ENCODE measurements at places on chromosomes 16 and 17.

GRCh38 chr17:59733697-59734096, 26.2 kb downstream of the VMP1 start:
- DNase-seq: no peak

DNA sequence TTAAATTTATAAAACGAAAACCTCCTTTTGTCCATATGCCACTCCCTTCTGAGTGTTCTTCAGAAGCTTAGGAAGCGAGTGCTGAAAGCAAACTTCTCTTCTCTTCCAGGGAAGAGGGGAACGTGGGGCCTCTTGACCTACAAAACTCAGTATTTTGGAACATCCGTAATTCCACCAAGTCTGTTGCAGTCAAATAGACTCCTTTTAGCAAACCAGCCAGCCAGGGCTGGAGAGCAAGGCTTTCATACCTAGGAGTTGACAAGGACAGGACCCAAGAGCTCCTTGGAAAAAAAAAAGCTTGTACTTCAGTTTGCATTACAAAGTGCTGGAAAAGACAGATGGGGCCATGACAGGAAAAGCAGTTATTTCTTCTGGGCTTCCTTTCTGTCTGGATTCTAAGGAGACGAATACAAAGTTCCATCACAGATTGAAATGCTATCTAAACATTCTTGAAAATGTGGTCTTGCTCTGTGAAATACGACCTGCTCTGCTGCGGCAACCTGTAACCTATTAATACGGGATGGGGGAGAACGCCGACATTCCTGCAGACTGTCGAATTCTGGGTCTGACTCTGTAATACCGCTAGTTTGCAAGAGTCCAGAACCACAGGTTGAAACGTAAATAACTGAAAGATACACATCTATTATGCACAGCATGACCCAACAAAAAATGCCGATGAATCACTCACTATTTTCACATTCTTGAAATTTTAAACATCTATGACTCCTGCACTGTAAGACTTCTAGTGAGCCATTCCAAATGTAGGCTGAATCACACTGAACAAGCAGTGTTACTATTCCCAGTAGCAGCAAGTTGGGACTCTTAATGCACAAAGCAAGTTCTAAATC, 20.6 kb downstream of the VPS53 start:
- no peak for DNase-seq

- DNase-seq: no peak
Observed at GRCh38 chr17:80102664-80103448, 1.5 kb downstream of the GAA start.

DNA sequence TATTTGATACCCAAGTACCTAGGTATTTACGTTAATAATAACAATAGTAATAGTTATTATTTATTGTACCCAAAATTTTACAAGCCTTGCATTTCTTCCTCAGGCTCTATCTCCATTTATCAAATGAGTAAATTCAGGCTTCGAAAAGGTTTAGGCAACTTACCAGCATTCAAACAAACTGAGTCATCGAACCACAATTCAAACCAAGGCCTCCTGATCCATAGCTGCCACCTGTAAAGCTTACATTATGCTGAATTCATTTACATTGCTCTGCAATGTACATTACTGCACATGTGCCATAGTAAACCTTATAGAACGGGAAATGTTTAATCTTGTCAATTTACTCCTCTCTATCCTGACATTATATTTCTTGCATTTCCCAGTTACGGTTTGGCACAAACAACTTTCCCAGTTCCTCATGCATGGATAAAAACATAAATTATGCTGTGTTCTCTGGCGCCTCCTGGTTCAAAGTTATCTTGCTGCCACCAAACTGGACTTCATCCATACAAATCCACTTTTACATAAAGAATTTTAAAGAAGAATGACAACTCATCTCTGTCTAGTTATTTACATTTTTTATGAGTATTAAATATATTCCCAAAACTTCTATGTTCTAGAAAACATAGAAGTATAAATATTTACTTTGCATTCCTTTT, 360.6 kb upstream of the SOX9 start:
- no peak for DNase-seq

DNA sequence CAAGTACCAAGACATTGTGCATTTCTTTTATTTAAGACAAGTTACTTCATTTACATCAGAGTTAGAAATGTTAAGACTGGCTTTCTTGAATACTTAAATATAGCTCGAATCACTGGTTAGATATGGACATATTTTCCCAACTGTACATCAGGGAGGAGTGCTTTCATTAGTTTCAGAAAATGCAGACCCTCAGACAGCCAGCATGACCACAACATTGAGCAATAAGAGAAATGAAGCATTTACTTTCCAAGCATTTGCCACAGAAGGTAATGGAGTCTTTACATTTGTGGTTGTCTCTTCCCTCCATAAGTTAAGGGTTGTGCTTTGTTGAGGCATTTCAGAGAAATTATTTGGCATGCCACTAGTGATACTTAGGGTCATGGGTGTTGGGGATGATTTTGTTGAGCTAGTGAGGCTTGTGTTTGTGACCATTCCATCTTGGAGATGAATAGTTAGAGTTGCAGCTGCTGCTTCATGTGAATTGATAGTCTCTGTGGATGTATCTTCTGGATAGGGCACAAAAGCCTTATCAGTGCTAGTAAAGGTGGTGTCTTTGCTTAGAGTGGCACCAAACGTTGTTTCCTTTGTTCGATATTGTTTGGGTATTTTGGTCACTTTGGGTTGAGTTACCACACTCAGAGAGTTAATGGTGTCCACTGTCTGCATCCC, 2.1 kb downstream of the OMG start:
- no peak for DNase-seq

DNA sequence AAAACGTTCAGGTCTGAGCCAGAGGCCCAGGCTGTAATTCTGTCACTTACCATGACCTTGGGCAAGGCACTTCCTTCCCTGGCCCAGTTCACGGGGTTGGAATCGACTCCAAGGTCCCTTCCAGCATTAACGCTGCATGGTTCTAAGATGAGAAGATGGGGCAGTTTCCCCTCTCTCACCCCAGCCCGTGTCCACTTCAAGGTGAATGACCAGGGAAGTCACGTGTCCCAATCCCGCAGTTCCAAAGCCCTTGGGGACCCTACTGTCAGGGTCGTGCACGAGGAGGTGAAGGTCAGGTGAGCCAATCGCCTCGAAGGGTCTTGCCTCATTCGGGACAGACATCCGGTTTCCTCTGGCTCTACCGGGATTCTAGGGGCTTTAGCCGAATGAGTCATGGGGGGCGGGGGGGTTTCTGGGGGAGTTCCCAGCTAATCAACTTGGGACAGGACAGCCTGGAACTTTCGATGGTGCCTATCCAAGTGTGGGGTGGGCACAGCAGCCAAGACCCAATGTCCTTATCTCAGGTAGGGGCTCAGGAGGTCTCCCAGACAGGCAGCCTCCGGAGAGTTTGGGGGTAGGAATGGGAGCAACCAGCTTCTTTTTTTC, 762 bp upstream of the CSF3 start:
- DNase-seq: no peak

DNA sequence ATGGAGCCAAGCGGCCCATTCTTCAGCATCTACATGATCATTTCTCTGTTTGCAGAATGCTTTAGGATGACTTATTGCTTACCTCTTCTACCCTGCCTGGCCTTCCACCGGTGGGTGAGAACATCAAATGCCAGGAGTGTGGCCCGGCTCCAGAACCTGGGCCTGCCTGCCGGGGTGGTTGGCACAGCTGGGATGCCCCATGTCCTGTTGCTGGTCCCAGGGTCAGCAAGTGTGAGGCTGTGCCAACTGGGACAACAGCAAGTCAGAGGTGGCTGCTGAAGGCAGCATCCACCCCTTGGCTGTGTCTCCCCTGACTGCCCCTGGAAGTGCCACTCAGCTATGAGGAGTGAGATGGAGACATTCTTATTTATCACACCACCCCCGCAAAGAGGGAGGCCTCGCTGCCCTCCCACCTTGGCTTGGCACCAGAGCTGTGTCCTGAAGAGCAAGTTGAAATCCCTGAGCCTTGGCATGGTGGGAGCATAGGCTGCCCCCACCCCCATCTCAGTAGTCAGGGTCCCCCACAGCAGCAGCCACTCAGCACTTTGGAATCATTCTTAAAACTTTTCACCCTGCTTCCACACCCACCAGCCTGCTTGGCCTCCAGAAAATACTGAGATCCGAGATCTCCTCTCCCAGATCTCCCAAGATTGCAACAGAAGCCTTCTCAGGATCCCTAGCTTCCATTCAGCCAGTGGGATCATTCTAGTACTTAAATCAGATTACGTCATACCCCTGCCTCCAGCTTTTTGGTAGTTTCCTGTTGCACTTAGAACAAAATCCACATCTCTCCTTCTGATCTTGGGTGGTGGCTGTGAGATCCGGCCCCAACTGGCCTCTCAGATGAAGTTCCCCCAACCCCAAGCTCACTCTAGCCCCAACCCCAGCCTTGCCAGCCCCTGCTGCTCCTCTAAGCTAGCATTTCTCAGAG, 127.5 kb downstream of the SOCS1 start:
- peak; percentile 78 for DNase-seq

DNA sequence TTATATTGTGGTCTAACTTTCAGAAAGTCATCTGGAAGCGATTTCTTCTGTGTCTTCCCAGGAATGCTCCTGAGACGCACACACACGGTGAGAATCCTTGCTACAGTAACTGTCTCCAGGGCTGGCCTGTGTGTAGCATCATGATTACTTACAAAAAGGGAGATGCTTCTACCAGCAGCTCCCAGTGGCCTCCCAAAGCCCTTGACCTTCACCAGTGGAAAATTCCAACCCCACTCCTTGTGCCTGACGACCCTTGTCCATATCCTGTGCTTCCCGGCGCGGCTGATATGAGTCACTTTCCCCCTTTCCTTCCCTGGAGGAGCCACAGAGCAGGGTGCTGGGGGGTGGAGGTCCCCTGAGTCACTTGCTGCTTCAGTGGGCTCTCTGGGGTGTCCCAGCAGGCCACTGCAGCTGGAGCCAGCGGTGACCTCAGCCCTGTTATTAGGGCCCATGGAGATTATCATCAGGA, 22.1 kb upstream of the NAT9 start:
- DNase-seq: no peak

DNA sequence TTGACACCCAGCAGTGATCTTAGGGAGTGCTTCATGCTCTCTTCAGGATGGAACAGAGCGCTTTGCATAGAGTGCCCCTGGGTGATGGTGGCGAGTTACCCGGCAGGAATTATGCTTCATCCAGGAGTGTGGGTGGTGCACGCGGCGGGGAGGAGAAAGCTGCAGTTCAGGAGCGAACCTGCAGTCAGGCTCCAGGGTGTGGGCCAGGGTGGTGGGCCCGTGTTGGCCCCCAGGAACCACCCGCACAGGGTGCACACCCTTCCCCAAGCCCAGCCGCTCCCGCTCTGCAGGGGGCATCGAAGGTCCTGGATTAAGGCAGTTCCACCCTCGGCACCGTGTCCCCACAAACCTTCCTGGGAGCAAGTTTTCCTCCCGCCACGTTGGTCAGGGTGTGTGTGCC, 3.9 kb downstream of the RAB40C start:
- DNase-seq: no peak
